ENCODE measurements at places on chromosomes 12 and 14. TPM values are rescaled to one million over a fixed set of nuclear protein-coding genes. Genes with fewer than 3 reads are reported as not detected.
A peak's percentile ranks its signal among the peaks of the same experiment; 100 is the strongest.

- no peak for DNase-seq
Observed at GRCh38 chr12:16962889-16963288, 356.9 kb upstream of the LMO3 start.

DNA sequence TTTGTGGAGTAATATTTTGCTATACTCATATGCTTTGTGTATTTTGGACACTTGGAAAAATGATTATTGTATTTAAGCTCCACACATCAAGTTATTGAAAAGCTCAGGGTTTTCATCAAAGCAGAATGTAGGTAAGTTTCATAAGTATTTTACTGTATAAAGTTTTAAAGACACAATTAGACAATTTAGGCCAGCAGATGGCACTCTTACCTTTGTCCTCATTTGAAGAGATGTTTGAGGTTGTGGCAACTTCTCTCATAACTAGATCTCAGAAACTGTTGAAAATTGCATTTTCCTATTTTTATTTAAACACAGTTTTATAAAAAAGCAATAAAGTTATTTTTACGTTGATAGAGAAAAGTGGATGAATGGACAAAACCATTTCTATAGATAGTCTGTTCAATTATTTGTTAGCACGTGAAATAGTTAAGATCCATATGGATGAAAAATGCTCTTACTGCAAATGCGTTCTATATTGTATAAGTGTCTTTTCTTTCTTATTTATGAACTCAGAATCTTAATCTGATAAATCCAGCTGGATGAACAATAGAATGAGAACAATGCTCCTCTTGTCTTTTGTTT is 300.0 kb downstream of the AEBP2 start:
- DNase-seq = no peak

DNA sequence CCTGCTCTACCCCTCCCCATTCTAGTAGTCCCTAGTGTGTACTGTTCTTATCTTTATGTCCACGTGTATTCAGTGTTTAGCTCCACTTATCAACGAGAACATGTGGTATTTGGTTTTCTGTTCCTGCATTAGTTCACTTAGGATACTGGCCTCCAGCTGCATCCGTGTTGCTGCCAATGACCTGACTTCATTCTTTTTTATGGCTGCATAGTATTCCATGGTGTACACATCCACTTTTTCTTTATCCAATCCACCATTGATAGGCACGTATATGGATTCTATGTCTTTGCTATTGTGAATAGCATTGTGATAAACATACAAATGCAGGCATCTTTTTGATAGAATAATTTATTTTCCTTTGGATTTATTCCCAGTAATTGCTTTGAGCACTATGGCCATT is 327.7 kb downstream of the DUSP6 start:
- DNase-seq = no peak

- DNase-seq = peak; percentile 49
Observed at GRCh38 chr12:57889500-57889989, 43.0 kb upstream of the CTDSP2 start.

- DNase-seq = no peak
Observed at GRCh38 chr12:120412421-120412820, 25.5 kb upstream of the COX6A1 start.

PNP gene
- 83.9 TPM for total RNA-seq

GUCY2C gene
- 1.3 TPM for total RNA-seq

SDS gene
- total RNA-seq = 0.13 TPM

CLEC1A gene
- not detected for total RNA-seq

Data from H9 (cell line).